ENCODE measurements at places on chromosomes 5 and 9.

GRCh38 chr9:14511452-14511851 is 181.8 kb downstream of the ZDHHC21 start:
- DNase-seq: no peak

GRCh38 chr5:178673801-178674295 is 47.0 kb upstream of the CLK4 start:
- DNase-seq: no peak

DNA sequence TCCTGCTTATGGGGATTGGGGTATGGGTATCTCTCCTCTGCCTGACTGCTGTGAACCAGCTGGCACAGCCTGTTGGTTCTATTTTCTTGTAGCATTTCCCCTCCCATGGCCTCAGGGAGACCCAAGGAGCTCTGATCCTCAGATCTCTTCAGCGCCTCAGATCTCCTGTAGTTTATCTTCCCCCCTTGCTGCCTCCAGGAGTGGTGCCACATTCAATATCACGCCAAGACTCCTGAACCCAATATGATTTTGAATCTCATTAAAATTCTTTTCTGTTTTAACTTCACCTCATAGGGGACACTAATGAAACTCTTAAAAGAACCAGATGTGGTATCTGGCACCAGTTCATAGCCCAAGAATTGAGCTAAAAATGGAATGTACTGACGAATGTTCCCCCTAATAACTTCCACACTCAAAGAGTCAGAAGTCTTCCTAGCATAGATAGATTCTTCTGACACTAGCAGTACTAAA is 59.6 kb upstream of the LIFR start:
- no peak for DNase-seq

- DNase-seq: no peak
Observed at GRCh38 chr5:124952079-124952478, 205.6 kb upstream of the ZNF608 start.

- DNase-seq: no peak
Observed at GRCh38 chr9:127106466-127106855, 16.0 kb downstream of the ANGPTL2 start.

DNA sequence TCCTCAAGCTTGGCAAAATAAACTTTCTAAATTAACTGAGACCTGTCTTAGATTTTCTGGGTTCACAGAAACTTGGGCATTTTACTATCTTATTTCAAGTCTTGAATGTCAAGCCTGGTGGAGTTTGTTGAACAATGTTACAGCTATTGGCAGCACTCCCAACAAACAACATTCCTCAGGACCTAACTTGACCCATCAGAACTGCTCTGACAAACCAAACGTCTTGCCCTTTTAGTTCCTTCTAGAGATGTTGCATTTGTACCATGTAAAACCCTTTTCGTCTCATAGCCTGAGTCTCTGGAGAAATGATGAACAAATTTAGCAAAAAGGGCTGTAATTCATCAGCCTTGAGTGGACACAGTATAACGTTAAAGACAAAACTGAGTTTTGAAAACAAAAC is 51.1 kb downstream of the GNA14 start:
- DNase-seq: no peak

DNA sequence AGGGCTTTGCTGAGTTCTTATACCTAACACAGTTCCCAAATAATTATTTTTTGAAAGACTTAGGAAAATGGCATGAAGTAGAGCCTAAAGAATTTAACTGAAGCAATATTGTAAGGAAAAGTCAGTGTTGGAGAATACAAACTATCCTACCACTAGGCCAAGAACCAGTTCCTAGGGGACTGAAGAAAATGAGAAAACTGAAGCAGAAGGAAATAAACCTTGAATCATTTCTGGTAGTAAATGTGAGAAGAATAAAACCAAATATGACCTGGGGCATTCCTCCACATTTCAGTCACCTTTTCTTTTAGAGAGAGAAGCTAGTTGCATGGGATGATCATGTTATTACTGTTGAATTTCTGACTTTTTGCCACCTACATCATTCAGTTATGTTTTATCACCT is 1393.9 kb upstream of the C9orf72 start:
- no peak for DNase-seq

GRCh38 chr5:38793099-38793498 is 52.7 kb upstream of the OSMR start:
- no peak for DNase-seq

GRCh38 chr9:19146441-19147024 is 19.2 kb upstream of the PLIN2 start:
- DNase-seq: no peak

DNA sequence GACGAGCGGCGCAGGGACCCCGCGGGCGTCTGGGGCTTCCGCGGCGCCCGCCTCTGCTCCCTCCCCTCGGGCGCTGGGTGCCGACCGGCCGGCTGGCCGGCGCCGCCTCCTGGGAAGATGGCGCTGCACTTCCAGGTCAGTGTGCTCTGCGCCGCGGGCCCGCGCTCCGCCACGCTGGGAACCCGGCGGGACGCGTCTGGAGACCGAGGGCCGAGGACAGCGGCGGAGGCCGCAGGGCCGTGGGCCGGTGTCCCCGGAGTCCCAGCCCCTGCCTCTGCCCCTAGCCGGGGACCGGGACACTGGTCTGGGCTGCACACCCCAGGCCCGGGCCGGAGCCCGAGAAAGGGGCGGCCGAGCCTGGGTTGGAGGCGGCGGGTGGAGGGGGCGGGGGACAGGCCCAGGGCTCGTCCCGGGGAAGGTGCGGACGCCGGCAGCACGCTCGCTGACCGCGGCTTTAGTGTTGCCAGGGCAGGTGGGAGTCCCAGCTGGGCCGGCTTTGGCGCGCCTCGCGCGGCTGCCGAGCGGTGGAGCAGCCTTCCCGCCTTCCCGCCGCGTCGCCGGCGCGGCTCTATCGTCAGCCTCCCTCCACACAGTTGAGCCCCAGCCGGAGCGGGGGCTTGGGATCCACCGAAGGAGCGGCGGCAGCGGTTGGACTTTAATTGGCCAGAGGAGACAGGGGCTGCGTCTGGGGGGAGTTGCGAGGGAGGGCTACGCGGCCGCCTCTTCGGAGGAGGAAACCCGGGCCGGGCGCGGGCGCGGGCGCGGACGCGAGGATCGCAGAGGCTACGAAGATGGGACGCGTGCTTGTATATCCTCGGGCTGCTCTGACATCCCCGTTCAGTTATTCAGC is at the start of gene RANBP17:
Gene RANBP17 (plus strand): TSS at position 102 of the 850 bp plus-strand sequence.
- no peak for DNase-seq
